ENCODE measurements at places on chromosomes 3 and 15.

GRCh38 chr3:119681279-119681678 lies 4.1 kb upstream of the COX17 start:
- DNase-seq, result no peak
- H3K27me3 ChIP-seq, result no peaks in the 10 kb centered on the region
- H3K4me3 ChIP-seq, result no peak overlapping the region
- no peak overlapping the region for H3K27ac ChIP-seq
- no peaks in the 10 kb centered on the region for H3K36me3 ChIP-seq

DNA sequence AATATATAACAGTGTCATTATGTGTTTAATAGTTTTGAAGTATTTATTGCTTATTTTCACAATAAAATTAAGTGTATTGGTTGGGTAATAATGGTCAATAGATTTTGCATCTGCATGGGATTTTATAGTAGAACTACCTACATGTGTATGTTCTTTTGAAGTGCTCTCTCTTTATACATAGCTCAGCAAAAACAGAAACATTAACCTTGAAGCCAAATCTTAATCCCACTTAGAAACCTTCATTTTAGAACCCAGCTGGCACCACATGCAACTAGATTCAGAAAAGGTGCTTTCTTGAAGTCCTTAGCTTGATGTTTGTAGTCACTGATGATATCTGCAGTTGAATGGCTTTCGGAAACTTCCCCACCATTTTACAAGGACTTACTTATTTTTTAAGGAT lies 146.9 kb upstream of the IL12A start:
- DNase-seq, result no peak
- no peaks in the 10 kb centered on the region for H3K36me3 ChIP-seq
- no peak overlapping the region for H3K4me3 ChIP-seq
- H3K4me1 ChIP-seq, result no peaks in the 10 kb centered on the region
- H3K27ac ChIP-seq, result peak overlapping the region; percentile 55

DNA sequence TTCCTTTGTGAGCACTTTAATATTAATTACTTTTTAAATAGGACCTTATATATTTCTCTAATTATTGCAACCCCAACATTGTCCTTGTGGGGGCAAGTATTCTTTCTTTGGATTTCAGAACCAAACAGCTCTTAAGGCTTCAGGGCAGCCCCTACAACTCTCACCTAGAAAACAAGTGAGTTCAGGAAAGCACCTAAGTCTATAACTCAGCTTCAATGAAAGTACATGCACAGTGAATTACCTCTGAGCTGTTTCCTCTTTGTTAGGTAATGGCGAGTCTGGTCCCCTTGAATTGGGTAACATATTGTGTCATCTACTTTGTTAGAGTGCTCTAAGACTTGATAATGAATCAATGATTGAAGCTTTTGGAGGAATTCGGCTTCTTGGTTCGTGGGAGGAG lies 545.7 kb downstream of the NLGN1 start:
- H3K27ac ChIP-seq, result no peak overlapping the region
- H3K36me3 ChIP-seq, result no peaks in the 10 kb centered on the region
- no peak for DNase-seq
- H3K4me1 ChIP-seq, result no peaks in the 10 kb centered on the region

DNA sequence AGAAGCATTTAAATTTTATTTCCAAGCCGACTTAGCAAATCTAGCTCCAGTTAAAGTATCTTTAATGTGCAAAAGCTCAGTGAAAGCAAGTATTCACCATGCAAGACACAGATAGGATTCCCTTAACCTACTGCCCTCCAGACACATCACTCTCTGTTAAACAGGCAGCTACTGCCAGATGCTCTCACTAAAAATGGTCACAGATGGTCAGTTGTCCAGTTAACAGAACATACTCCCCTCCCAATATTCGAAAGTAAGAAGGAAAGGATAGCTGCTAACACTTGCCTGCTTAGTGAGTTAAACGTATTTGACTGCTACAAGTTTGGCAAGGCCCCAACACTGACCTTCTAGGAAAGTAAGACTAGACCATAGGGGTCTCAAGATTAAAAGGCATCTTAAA lies 73.7 kb downstream of the PRTG start:
- no peaks in the 10 kb centered on the region for H3K36me3 ChIP-seq
- no peak overlapping the region for H3K27ac ChIP-seq
- H3K4me1 ChIP-seq, result no peaks in the 10 kb centered on the region
- H3K27me3 ChIP-seq, result no peaks in the 10 kb centered on the region

- H3K4me3 ChIP-seq, result no peak overlapping the region
- H3K4me1 ChIP-seq, result no peaks in the 10 kb centered on the region
- no peaks in the 10 kb centered on the region for H3K36me3 ChIP-seq
- DNase-seq, result no peak
- H3K27ac ChIP-seq, result no peak overlapping the region
Measured at GRCh38 chr15:49215768-49216739, 46.0 kb downstream of the GALK2 start.

- no peak overlapping the region for H3K27ac ChIP-seq
- H3K36me3 ChIP-seq, result no peaks in the 10 kb centered on the region
- DNase-seq, result no peak
- no peaks in the 10 kb centered on the region for H3K27me3 ChIP-seq
Measured at GRCh38 chr3:174541708-174542315, 317.3 kb upstream of the NAALADL2 start.

- no peaks in the 10 kb centered on the region for H3K4me1 ChIP-seq
- no peak for DNase-seq
- H3K27ac ChIP-seq, result no peak overlapping the region
- H3K36me3 ChIP-seq, result peaks cover 5% of the 10 kb centered on the region
- H3K4me3 ChIP-seq, result no peak overlapping the region
- H3K27me3 ChIP-seq, result no peaks in the 10 kb centered on the region
Measured at GRCh38 chr3:125470671-125471070, 49.3 kb downstream of the SNX4 start.

- no peaks in the 10 kb centered on the region for H3K4me1 ChIP-seq
- no peaks in the 10 kb centered on the region for H3K27me3 ChIP-seq
- DNase-seq, result no peak
- no peaks in the 10 kb centered on the region for H3K36me3 ChIP-seq
- no peak overlapping the region for H3K27ac ChIP-seq
- H3K4me3 ChIP-seq, result no peak overlapping the region
Measured at GRCh38 chr3:173702561-173702960, 305.0 kb downstream of the NLGN1 start.

GRCh38 chr15:62938825-62939224 lies 103.7 kb upstream of the TPM1 start:
- no peak overlapping the region for H3K27ac ChIP-seq
- no peaks in the 10 kb centered on the region for H3K36me3 ChIP-seq
- no peaks in the 10 kb centered on the region for H3K27me3 ChIP-seq
- no peaks in the 10 kb centered on the region for H3K4me1 ChIP-seq
- DNase-seq, result no peak

GRCh38 chr15:93213281-93213680 lies 124.3 kb upstream of the RGMA start:
- no peaks in the 10 kb centered on the region for H3K4me1 ChIP-seq
- no peaks in the 10 kb centered on the region for H3K27me3 ChIP-seq
- no peak overlapping the region for H3K4me3 ChIP-seq
- DNase-seq, result no peak
- H3K27ac ChIP-seq, result no peak overlapping the region

- H3K27me3 ChIP-seq, result peaks cover 21% of the 10 kb centered on the region
- DNase-seq, result no peak
- H3K36me3 ChIP-seq, result no peaks in the 10 kb centered on the region
- H3K4me1 ChIP-seq, result no peaks in the 10 kb centered on the region
- H3K27ac ChIP-seq, result no peak overlapping the region
Measured at GRCh38 chr3:130517602-130518001, 625 bp downstream of the COL6A6 start.

DNA sequence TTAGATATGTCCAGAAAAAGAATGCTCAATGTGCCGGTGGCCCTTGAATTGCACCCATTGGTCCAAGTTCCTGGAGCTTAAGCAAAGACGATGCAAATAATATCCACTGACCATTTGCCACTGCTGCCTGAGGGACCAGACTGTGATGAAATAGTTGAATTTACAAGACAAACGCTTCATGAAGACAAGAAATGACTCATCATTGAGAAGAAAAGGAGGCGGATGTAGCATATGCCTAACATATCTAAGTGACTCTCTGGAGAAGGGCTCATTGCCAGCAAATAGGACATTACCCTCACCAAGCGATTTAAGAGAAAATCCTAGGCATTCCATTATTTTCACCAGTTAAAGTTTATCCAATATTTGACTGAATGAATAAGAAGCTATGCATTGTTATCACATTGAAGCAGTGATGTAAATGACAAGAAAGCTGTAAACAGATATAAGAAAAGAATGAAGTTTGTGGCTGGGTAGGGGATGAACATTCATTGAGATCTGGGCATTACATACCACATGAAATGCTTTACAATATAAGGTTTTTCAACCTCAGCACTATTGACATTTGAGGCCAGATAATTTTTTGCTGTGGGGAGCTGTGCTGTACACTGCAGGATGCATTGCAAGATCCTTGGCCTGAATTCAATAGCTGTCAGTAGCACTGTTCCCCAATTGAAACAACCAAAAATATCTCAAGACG lies 48.9 kb upstream of the CPNE4 start:
- no peak for DNase-seq
- H3K27ac ChIP-seq, result no peak overlapping the region
- no peaks in the 10 kb centered on the region for H3K27me3 ChIP-seq
- no peaks in the 10 kb centered on the region for H3K36me3 ChIP-seq
- no peak overlapping the region for H3K4me3 ChIP-seq
